Stimulated activated naive CD4-positive, alpha-beta T cell treated with Interleukin-2 at 50 U/mL for 16 hours (primary cell): ENCODE measurements at places on chromosomes 11 and 22.

DNA sequence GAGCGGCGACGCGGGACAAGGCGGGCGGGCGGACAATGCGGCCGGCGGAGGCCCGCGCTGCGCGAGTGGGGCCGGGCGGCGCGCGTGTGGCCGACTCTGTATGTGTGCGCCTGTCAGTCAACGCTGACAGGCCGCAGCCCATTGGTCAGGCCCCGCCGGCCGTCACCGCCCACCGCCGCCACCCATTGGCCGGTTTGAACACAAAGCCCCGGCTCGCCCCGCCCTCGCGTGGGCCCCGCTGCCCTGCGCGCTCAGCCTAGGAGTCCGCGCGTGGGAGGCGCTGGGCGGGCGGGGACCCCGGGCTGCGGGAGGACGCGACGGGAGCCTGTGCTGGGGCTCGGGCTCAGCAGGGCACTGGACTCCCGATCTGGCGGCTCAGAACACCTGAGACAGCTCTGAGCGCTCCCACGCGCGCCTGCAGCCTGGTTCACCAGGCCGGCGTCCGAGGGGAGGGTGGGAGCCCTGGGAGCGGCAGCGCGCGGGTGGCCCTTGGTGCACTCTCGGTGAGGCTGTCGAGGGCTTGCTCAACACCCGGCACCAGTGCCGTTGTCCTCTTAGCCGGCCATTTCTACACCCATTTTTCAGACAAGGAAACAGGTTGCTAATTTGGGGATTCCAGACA, at the start of gene SUN2:
Gene SUN2 (minus strand): TSS at position 88 of the 622 bp plus-strand sequence. CDS start 3,370 bp downstream, outside the sequence.
- peak; percentile 95 for DNase-seq

- no peak for DNase-seq
These were observed 437.8 kb upstream of the CADM1 start for GRCh38 chr11:115942011-115942410.

DNA sequence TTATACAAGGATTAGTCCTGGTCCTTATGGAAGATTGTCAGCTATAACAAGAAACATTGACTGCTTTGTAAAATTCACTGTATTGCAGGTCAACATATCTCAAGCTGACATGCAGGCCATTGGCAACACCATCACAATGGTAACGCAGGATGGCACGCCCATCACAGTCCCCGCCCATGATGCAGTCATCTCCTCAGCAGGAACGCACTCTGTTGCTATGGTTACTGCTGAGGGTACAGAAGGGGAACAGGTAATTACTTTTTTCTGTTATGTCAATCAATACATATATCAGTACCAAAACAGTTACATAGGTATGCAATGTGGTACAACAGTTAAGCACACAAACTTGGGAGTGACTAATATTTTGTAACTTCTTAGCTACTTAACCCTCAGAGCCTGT, 55.3 kb downstream of the ZNF143 start:
- no peak for DNase-seq

DNA sequence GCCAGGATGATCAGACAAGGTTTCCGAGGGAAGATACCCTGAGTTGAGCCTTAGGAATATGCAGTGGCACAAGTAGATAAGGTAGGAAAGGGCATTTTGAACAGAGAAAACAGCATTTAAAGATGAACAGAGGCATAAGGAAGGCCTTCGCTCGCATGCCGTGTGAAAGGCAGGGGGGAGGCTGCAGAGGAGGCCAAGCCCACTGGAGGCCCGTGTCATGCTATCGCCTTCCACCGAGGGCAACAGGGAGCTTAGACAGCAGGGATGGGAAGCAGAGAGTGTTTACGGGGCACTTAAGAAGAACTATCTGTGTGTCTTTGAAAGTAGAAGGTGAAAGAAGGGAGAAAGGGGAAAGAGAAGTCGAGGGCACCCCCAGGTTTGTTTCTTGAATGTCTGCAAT, 148.3 kb downstream of the PKNOX2 start:
- DNase-seq: no peak

DNA sequence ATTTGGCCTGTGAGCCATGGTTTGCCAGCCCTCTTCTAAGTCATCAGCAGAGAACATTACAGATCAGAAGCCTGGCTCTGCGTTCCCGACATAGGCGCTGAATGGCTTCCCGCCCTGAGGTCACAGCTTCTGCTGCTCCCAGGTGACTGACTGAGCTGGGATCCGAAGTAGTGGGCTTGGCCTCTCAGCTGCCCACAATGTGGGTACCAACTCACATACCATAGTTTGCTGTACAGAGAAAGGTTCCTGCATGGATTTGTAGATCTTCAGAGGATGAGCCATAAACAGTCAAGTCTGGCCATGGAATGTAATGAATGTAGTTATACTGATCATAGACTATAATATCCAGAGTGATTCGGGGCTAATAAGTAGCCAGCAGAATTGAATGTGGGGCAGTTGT, 42.6 kb downstream of the TEAD1 start:
- DNase-seq: no peak

DNA sequence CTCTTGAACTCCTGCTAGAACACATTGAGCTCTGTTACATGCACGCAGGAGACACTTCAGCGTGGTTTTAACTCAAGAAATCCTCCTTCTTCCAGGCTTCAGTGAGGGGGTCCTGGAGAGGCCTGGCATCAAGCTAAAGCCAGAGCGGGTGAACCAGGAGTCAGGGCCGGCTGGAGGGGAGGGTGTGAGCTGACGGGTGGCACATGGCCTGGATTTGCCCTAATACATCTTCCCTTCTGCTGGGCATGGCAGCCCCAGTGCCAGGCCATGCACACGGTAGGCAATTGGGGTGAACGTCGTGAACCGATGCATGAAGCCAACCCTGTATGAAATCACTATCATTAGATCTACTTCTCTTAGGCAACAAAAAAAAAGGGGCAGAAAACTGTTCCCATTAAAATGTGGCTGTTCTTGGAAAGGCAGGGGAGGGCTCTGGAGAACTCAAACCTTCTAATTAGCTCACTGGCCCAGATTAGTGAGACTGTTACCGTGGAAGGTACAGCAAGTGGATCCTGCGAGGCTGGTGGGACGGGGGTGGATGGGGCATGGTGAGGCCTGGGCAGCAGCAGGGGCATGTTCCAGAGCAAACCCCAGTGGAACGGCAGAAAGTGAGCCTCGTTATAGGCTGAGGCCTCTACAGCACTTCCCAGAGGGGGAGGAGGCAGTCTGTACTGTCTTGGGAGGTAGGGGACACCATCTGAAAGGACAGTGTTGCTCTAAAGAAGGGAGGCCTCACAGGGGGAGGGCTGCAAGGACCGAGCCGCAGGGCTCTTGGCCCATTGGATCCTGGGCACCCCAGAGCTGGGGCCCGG, 10.6 kb downstream of the IFT27 start:
- no peak for DNase-seq

GRCh38 chr11:74559110-74559933, 33.1 kb upstream of the POLD3 start:
- DNase-seq: no peak

- DNase-seq: no peak
These were observed 47.1 kb upstream of the HORMAD2 start for GRCh38 chr22:30033137-30033536.

DNA sequence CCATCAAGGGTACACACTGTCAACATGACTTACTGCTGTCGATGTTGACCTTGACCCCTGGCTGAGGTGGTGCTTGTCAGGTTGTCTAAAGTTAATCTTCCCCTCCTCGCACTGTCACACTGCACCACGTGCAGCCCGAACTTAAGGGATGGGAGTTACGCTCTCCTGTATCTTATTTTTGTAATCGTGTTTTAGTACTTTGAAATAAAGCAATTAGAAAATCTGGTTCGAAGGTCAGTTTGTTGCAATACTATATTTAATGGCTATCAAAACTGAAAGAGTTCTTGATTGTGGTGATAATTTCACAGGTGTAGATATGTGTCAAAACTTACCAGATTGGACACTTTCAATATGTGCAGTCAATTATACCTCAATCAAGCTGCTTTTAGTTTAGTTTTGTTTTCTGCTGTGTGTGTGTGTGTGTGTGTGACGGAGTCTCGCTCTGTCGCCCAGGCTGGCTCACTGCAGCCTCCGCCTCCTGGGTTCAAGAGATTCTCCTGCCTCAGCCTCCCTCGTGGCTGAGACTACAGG, 10.7 kb upstream of the ST14 start:
- DNase-seq: no peak

DNA sequence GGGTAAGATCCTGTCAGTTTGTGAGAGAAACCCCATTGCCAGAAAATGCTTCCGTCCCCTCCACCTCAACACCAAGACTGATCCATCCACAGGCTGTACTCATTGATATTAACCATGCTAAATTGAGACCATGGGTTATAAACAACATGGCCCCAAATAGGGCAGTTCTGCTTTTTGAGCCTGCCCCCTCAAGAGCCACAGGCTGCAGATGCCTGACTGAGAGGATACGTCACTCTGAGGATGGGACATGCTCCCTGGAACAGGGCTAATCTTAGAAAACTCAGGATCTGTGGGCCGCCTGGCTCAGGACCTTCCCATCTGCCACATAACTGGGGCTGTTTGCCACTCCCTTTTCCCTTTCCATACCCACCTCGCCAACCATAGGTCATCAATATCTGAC, 99.8 kb downstream of the MICAL2 start:
- DNase-seq: no peak

GRCh38 chr22:44411226-44412135, 86.6 kb downstream of the RTL6 start:
- DNase-seq: no peak

DNA sequence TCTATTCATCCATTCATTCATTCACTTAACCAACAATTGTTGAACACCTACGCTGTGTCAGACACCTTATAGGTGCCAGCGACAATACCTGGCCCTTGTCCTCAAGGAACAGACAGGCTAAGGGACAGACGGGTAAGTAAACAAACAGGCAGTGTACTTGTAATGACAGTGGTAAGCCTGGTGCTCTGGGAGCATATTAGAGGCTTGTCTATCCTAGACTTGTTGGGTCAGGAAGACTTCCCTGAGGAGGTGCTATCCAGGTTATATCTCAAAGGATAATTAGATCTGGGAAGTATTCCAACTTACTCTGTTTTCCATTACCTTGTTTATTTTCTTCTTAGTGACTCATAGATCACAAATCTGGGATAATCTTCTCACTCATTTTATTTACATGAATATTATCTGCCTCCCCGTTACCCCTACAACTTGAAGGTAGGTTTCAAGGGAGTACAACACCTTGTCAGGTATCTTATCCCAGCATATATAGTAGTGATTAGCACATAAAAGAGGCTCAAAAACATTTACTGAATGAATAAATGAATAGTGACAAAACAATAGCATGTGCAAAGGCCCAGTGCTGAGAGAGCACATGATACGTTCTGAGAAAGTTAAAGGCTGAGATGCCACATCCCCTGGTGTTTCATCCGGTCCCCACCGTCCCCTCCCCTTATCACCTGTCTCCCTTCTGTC, 75.3 kb upstream of the NCAM1 start:
- DNase-seq: no peak

DNA sequence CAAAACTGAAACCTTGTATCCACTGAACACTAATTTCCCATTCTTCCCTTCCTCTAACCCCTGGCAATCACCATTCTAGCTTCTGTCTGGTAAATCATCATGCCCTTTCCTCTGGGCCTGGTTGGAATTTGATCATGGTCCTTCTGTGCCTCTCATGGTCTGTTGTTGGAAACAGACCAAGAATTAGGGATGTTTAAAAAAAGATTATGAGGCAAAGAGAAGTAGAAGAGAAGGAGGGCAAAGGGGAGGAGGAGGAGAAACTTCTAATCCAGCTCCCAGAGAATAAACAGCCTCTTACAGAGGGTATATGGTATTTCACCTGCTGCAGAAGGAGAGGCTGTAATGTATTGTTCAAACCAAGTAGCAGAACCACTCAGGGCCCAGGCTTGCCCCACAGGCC, 10.6 kb downstream of the BCO2 start:
- no peak for DNase-seq

DNA sequence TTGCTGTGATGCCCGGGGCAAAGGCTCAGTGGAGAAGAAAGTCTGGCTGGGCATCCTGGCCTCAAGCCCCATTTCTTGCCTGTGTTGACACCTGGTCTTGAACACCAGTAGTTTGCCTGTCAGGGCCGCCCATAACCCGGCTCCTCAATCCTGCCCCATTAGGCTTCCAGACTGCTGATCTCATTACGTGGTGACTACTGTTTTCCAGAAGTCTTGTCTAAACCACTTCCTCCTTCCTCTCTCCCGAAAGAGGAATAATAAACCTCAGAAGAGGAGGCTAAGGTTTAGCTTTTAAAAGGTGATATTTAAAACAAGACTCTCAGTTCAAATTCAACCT, 97.7 kb downstream of the CD44 start:
- no peak for DNase-seq

- DNase-seq: no peak
These were observed 52.4 kb downstream of the CHRDL2 start for GRCh38 chr11:74678591-74679512.

- no peak for DNase-seq
These were observed 485.0 kb upstream of the KIRREL3 start for GRCh38 chr11:127485541-127485940.

DNA sequence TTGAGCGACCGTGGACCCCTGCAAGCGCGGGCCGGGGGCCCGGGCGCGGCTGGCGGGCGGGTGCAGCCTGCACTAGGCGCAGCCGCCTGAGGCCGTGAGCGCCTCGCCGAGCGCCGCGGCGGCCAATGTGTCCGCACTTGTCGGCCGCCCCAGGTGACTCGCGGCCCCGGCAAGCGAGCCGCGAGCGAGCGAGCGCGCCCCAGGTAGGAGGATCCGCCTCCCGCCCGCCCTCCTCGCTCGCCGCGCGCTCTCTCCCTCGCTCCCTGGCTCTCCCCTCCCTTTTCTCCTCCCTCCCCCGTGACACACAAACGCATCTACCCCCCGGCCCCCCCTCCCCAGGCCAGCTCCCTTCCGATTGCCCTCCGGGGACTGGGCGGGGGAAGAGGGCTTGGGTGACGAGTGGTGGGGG, at the start of gene WNT7B:
Gene WNT7B (minus strand): TSS at position 160 of the 409 bp plus-strand sequence. CDS start 408 bp downstream, outside the sequence.
- peak; percentile 11 for DNase-seq

- no peak for DNase-seq
These were observed 46.8 kb downstream of the PAMR1 start for GRCh38 chr11:35478471-35479091.

DNA sequence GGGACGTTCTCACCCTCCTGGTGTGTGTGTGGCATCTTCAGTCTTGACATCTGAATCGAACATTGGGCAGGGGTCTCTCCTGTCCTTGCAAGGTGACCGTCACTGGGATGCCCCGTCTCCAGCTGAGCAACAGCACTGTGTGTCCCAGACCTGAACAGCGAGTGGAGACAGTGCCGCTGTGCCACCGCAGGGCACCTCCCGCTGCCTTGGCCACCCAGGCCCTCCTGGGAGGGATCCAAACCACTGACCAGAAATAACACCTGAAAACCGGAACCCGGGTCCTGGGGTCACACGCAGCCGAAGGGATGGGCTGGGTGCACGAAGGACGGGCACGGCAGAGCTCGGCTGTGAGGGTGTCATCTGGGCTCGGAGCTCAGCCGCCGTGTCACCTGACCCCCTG, 102.2 kb downstream of the BRD1 start:
- no peak for DNase-seq
